Stimulated activated CD4-positive, alpha-beta T cell treated with anti-CD3 and anti-CD28 coated beads, Interleukin-2, amount 100 ng/mL, for 4 hours (primary cell): ENCODE measurements at places on chromosomes 11 and 22.

GRCh38 chr11:61747967-61748285, 4.5 kb upstream of the MYRF start:
- no peak for DNase-seq

GRCh38 chr11:8983552-8983951, 19.3 kb upstream of the TMEM9B start:
- no peak for DNase-seq

- DNase-seq: no peak
These were observed 76.0 kb downstream of the PACS1 start for GRCh38 chr11:66146074-66146473.

GRCh38 chr11:130528298-130529261, 80.1 kb downstream of the ADAMTS15 start:
- no peak for DNase-seq

- DNase-seq: no peak
These were observed 85.0 kb upstream of the CLPB start for GRCh38 chr11:72519220-72519881.

- DNase-seq: no peak
These were observed 24.3 kb downstream of the PDGFB start for GRCh38 chr22:39220450-39220849.

- no peak for DNase-seq
These were observed 5.4 kb downstream of the OR5AP2 start for GRCh38 chr11:56636861-56637260.

GRCh38 chr11:85042361-85042760, 584.8 kb downstream of the DLG2 start:
- no peak for DNase-seq

- DNase-seq: no peak
These were observed 72.6 kb downstream of the NAV2 start for GRCh38 chr11:19785265-19785664.

DNA sequence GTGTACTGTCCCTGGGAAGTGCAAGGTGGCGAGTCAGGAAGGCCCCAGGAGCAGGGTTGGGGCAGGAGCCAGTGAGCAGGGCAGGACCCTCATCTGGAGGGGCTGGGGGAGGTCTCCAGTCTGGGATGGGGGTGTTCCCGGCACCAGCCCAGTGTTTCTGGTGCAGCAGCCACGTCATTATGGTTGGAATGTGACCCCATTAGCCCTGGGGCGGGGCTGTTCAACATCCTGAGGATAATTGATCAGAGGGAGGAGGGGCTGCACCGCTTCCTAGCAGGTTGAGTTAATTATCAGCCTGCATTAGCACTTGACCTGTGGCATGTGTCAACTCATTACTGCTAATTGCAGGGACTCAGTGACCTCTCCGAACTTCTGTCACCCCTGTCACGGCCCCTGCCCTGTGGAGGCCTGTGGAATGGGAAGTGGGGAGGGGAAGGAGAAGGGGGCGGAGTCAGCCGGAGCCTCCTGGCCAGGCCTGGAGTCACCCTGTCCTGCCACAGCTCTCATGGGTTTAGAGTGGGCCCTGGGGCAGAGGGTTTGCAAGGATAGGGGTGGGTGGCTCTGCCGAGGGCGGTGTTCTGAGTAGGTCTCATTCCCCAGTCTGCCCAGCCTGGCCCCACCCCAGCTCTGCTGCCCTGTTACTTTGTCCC, 52.8 kb upstream of the CCDC188 start:
- DNase-seq: no peak

DNA sequence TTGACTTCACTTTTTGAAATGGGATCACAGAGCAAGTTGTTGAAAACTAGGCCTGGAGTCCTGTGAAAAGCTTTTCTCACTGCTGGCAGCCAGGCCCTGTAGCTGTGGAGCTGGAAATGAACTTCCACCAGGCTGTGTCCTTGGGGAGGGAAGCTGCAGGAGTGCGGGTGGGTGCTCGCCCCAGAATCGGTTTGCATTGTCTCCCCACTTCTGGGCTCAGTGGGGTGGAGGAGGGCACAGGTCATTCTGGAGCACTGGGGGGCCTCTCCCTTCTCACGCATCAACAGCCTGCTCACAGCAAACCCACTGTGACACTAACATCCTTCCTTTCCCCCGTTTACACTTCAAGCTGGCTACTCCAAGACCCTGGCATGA, 15.2 kb downstream of the GLB1L2 start:
- DNase-seq: no peak

DNA sequence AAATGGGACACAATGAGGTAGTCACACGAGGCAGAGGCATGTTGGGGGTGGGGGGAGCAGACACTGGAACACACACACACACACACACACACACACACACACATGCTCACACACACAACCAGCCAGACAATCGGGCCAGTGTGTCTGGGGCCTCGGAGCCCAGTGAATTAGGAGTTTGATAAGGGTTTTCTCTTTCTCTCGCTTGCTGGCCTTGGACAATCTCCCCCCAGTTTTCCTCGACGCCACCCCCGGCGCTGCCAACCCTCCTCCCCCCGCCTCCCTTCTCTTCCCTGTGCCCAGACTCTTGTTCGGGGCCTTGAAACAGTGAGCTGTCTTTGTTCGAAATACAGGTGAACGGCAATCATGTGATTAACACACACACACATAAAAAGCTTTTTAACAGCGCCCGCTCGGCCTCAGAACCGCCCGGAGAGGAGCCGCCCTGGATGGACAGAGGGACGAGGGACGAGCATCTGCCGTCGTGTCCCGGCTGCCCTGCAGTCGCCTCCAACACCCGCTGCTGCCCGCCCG, 1.5 kb upstream of the SOX10 start:
- no peak for DNase-seq

GRCh38 chr11:118202599-118203422, 22.0 kb downstream of the JAML start:
- DNase-seq: no peak

DNA sequence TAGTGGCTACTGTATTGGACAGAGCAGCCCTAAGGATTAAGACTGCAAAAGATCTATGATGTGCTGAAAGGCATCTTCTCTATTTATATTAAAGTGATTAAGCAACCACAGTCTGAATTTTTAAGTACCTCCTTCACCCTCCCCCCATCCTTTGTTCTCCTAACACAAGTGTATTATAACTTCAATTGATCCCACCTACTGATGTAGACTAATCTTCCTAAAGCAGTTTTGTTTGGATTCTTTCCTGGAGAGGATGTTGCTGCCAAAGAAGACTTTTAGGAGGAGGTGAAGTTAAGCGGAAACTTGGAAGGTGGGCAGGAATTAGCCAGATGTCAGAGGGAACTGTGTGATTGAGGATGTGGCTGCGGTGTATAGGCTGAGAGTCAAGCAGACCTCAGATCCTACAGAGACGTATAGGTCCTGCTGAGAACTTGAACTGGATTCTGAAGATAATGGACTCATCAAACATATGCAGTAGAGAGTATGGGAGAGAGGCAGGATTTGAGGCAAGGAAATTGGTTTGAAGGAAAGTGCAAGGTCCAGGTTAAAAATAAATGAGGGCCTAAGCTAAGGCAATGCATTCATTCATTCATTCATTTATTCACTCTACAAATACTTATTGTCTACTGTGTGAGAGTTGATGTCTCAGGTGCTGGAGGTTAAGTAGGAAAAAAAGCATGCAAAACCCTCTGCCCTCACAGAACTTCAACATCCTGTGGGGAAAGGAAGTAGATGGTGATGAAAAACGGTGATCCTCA, 5.2 kb upstream of the RASSF10 start:
- DNase-seq: no peak

DNA sequence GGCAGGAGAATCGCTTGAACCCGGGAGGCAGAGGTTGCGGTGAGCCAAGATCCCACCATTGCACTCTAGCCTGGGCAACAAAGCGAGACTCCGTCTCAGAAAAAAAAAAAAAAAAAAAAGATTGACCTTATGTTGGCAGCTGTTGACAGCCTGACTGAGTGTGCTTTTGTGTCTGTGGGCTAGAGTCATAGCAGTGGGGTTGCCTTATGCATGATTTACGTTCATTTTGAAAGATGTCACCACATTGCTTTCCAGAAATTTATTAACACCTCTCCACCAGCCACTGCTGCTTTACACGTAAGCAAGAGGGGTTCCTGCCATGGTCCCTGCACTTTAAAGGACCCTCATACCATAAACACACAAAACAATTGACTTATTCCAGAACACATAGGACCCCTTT, 21.0 kb downstream of the ASRGL1 start:
- DNase-seq: no peak

GRCh38 chr11:34330653-34331052, 27.2 kb downstream of the ABTB2 start:
- DNase-seq: no peak

- DNase-seq: no peak
These were observed 17.5 kb downstream of the DDI1 start for GRCh38 chr11:104053743-104054478.

DNA sequence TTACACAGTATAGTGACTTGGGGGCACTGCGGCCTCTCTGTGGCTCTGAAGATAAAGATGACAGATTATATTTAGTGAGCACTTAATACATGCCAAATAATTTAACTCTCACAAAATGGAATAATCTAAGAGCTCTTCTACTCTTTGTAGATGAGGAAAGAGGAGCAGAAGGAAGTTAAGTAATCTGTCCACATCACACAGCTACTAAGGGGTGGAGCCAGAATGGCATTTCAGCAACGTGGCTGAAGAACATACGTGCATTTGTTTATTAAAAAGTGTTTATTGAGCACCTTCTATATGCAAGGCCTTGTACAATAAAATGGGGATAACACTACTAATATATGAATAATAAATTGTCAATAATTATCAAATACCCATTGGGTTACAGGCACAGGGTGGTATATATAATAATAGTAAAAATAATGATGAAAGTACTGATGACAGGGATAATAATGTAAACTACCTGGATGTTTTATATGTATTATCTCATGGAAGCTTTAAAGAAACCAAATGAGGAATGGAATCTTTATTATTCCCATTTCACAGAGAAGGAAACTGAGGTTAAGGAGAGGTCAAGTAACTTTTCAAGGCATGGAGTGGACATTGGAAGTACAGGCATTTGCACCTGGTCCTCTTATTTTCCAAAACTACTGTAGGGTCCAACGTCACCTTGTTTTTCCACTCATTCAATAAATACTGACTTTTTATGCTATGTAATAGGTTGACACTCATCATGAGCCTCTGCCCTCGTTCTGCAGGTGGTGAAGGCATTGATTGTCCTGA, 38.0 kb upstream of the IL17RA start:
- no peak for DNase-seq

GRCh38 chr11:10038521-10039302, 255.3 kb downstream of the SBF2 start:
- no peak for DNase-seq

GRCh38 chr11:26599425-26599824, 27.4 kb upstream of the MUC15 start:
- DNase-seq: no peak

- DNase-seq: no peak
These were observed 100.4 kb downstream of the ARL14EP start for GRCh38 chr11:30423279-30423648.

GRCh38 chr11:103662880-103663279, 373.6 kb upstream of the DDI1 start:
- no peak for DNase-seq

- no peak for DNase-seq
These were observed 21.1 kb downstream of the SERPINH1 start for GRCh38 chr11:75582895-75583717.

GRCh38 chr11:45091563-45092403, 54.7 kb upstream of the PRDM11 start:
- DNase-seq: no peak

DNA sequence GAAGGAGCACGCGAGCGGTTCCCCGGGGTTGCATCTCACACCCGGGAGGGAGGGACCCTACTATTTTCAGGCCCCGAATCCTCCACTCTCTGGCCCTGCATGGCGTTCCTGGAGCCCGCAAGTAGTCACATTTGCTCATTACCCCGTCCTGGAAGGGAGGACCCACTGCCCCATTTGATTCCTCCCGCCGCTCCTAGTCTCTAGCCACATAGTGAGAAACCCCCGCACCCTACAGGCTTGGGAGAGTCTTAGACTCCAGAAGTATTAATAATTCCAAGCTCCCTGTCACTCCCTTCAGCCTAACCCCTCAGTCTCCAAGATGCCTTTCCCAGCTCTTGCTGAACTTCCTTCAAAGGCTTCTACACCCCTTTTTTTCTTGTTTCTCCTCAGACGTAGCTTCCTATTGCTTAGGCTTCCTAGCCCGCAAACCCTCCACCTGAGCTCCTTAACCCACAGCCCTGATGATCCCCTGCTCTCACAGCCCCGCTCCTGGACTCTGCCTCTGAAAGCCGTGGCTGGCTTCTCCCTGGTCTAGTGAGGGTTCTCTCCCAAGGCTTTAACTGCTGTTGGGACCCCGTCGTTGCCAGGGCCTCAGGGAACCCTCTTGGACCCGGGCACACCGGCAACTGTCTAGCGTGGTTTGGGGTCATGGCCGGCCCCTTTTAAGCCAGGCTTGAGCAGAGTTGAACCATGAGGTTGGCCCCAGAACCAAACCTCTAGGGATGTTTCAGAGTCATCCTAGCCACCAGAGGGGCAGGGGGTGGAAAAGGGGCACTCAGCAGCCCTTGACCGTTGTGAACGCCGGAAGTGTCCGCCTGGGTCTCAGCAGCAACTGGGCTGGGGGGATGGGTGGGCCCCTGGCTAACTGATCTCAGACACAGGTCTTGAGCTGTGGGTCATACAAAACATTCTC, 862 bp downstream of the GGA1 start:
- DNase-seq: no peak

DNA sequence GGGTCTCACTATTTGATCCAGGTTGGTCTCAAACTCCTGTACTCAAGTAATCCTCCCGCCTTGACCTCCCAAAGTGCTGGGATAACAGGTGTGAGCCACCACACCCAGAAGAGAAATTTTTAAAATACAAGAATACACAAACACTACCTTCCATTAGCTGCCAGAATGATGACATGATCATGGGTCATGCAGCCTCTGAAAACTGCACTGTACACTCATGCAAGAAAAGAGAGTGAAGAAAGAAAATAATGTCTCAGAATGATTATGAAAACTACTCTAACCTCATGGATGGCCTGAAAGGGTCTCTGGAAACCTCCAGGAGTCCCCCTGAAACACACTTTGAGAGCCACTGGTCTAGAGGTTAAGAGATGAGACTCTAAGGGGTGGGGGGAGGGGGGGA, 18.8 kb downstream of the VPS37C start:
- DNase-seq: no peak

GRCh38 chr11:114316980-114317786, 21.0 kb downstream of the NNMT start:
- no peak for DNase-seq

- no peak for DNase-seq
These were observed 26.5 kb upstream of the TMPRSS4 start for GRCh38 chr11:118050208-118050891.

GRCh38 chr11:94152678-94153065, 24.0 kb downstream of the PANX1 start:
- DNase-seq: no peak

- no peak for DNase-seq
These were observed 239.5 kb downstream of the BUD13 start for GRCh38 chr11:116533186-116533825.

GRCh38 chr11:83721263-83721662, 435.1 kb upstream of the CCDC90B start:
- DNase-seq: no peak
